ENCODE measurements at places on chromosomes 7 and 10. TPM values are rescaled to one million over a fixed set of nuclear protein-coding genes. Genes with fewer than 3 reads are reported as not detected.

- no peak for DNase-seq
These were observed 35.4 kb upstream of the ZNF107 start for GRCh38 chr7:64630496-64630895.

DNA sequence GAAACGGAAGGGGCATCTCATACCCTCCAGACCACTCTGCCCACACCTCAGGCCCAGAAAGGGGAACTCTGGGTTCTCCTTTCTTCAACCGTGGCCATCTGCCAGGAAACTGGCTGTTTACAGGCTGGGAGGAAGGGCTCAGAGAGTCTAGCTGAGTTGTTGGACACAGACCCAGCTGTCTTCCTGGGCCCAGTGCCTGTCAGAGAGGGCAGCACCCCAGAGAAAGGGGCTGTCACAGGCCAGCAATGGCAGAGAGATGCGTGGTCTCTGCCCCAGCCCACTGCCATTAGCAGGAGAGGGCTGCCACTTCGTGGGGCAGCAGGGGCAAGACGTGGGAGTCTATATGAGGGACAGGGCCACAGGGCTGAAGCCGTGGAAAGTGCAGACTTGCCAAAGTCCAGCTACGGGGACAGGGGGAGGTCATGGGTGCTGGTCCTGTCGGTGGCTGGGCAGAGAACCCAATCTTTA lies 11.0 kb downstream of the GRID1 start:
- no peak for DNase-seq

GRCh38 chr7:142539901-142540300 lies 209.4 kb upstream of the PRSS1 start:
- no peak for DNase-seq

TMEM184A gene
- total RNA-seq, result 1.5 TPM

DNA sequence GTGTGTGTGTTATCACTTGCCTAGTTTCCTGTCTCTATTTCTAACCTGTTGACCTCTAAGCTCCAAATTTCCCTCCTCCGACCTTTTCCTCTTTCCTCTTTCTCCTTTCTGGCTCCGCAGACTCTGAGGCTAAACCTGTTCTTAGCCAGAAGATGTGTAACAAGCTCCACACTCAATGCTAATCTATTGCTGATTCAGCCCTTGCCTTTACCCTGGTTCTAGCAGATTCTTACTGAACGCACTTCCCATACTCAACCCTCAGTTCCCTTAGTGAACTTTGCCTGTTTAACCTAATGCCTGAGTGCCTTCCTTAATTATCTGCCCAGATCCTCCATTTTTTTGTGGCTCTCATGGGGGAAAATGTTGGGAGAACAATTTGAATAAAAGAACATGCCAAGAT lies 30.0 kb upstream of the SGMS1 start:
- DNase-seq, result no peak

- no peak for DNase-seq
These were observed 3.8 kb upstream of the KAT6B start for GRCh38 chr10:74822521-74823089.

- DNase-seq, result no peak
These were observed 42.8 kb upstream of the RABGEF1 start for GRCh38 chr7:66697449-66698438.

- no peak for DNase-seq
These were observed 124.4 kb upstream of the TCERG1L start for GRCh38 chr10:131435760-131436457.

DNA sequence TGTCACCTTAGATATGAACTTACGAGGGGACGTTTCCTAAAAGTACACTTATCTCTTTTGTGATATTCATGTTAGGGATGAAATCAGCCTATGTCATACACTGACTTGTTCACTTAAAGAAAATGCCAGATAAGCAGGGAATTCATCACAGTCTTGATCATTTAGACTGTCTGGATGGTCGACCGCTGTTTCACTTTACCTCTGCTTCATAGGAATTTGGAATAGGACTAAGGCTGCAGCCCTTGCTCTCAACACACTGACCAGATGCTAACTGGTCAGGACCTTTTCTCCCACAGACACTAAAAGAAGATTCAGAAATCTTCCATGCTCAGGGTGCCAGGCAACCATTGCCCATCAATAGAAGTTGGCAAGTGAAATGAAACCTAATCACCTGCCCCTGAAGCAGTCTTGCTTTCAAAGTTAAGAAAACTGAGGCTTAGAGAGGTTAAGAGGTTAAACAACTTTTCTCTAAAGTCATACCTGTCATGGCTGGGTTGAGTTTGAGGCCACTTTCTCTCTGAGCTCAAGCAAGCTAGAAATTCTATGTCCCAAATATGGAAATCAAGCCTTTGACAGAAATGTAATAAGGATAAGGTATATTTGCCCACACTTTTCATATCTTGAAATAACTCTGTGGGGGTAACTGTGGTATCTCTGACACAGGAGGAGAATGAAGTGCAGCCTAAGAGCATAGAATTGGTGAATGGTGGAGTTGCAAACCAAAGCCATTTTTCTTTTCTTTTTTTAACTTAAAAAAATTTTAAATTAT lies 77.1 kb downstream of the MAP3K8 start:
- DNase-seq, result no peak

GNGT1 gene
- 0.44 TPM for total RNA-seq

DNA sequence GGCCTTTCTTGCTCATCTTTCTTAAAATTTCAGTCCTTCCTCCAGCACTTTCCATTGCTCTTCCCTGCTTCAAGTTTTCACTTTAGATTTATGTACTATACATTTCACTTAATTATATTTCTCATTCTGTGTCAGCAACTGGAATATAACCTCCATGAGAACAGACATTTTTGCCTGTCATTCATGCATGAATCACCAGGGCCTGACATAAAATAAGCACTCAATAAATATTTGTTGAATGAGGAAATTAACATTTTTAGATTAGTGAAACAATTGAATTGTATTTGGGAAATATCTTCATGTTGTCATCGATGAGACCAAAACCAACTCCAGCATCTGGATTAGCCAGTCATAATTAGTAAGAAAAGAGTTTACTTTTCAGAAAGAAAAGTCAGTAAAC lies 6.1 kb downstream of the SAMD9L start:
- DNase-seq, result no peak

UROS gene
- 42.3 TPM for total RNA-seq

DNA sequence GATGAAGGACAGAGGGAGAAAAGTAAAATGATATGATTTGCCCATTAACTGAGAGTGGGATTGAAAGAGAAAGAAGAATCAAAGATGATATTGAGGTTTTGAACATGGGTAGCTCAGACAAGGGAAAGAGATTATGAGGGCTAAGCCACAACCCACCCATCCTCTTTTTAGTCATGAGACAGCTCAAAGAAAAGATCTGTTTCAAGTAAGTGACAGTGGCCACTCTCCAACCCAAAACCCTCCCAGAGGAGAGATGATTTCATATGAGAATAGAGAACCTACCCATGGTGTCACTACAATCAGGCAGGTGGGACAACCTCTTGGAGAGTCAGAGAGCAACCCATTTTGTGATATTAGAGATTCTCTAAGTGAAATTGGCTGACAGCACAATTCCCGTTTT lies 32.2 kb downstream of the PLXNA4 start:
- DNase-seq, result no peak

DNA sequence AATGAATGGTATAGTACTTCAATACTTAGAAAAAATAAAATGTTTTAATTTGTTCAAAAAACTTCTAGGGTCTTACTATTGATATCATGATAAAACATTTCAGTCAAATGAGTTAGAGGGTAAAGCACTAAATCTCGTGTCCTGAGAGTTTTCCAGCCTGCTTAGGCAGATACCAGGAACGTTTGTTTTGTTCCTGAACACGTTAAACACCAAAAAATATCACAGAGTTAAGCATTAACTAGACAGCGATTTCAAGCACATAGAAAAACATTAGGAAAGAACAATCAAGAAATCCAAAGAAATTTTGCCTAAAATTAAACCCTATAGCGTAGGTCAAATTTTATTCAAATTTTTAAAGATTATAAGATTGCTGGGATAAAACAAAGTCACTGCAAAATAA lies 204.6 kb upstream of the AGR3 start:
- no peak for DNase-seq

GRCh38 chr7:135175931-135176330 lies 5.4 kb upstream of the CYREN start:
- no peak for DNase-seq

NANOS1 gene
- 4.5 TPM for total RNA-seq

GRCh38 chr10:131737543-131738395 lies 163.0 kb upstream of the PPP2R2D start:
- peak; percentile 18 for DNase-seq

TLX1 gene
- not detected for total RNA-seq

DNA sequence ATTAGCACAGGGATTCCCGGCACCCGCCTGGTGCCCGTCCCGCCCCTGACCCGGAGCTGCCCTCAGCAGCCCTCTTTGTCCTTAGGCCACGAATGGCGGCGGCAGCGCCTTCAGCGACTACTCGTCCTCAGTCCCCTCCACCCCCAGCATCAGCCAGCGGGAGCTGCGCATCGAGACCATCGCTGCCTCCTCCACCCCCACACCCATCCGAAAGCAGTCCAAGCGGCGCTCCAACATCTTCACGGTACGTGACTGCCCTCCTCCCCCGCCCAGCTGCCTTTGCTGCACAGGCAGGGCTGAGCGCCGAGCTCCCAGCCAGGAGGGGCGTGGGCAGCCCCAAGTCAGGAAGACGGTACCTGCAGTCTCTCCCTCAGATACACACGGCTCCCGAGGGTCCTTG lies 33.6 kb downstream of the AGAP3 start:
- no peak for DNase-seq

GRCh38 chr7:20172736-20173334 lies 44.3 kb downstream of the MACC1 start:
- DNase-seq, result peak; percentile 85

GRCh38 chr7:137687556-137688265 lies 159.1 kb downstream of the DGKI start:
- DNase-seq, result no peak

Data from H9 (cell line).